Liver (tissue), 10 donors: ENCODE measurements at places on chromosomes 13 and 19. TPM values are rescaled to one million over a fixed set of nuclear protein-coding genes. Genes with fewer than 3 reads are reported as not detected.

Gene HIPK4
- total RNA-seq: 0.17 TPM

Gene CALR3
- not detected for total RNA-seq

Gene ANKRD24
- 2.5 TPM for total RNA-seq

Gene KLF1
- not detected for total RNA-seq

Gene ZNF221
- total RNA-seq: 2.9 TPM

Gene FARP1
- 62.6 TPM for total RNA-seq

Gene TBXA2R
- total RNA-seq: 1.7 TPM

Gene ZNF93
- 3.2 TPM for total RNA-seq

Gene RHPN2
- 7.6 TPM for total RNA-seq

Gene NDUFA7
- total RNA-seq: 26.1 TPM

Gene ZNF667
- 1.3 TPM for total RNA-seq

Gene NANOS2
- total RNA-seq: not detected

Gene VPS36
- total RNA-seq: 34.6 TPM

Gene PSG6
- not detected for total RNA-seq

Gene TNNT1
- total RNA-seq: 0.28 TPM

Gene MLLT1
- total RNA-seq: 2.1 TPM

Gene ATP7B
- total RNA-seq: 37.7 TPM

Gene CKM
- total RNA-seq: 0.37 TPM

Gene PLA2G4C
- 3.9 TPM for total RNA-seq

Gene PNMA8B
- total RNA-seq: 0.51 TPM

Gene PCSK4
- 2.6 TPM for total RNA-seq

Gene TIMM29
- total RNA-seq: 25.2 TPM

Gene GPATCH1
- total RNA-seq: 4.1 TPM

Gene ZNF536
- total RNA-seq: 0.05 TPM

Gene ARHGEF7
- total RNA-seq: 37.5 TPM

Gene PBX4
- total RNA-seq: 0.19 TPM

Gene FAM216B
- total RNA-seq: not detected

Gene ZNF416
- 1.5 TPM for total RNA-seq

Gene RGS9BP
- under 0.01 TPM for total RNA-seq

Gene FCHO1
- 2.1 TPM for total RNA-seq

Gene NKG7
- 2.0 TPM for total RNA-seq

Gene GPC6
- 29.1 TPM for total RNA-seq
